ENCODE measurements at places on chromosomes 1 and 21.

GRCh38 chr1:100736746-100737145 lies 17.2 kb downstream of the VCAM1 start:
- no peak for DNase-seq

GRCh38 chr1:20726932-20727745 lies 5.4 kb downstream of the SH2D5 start:
- DNase-seq: no peak

GRCh38 chr1:156664767-156665411 lies 12.3 kb downstream of the NES start:
- DNase-seq: no peak

GRCh38 chr1:245589316-245589715 lies 434.5 kb downstream of the KIF26B start:
- no peak for DNase-seq

- DNase-seq: no peak
Measured at GRCh38 chr1:111565079-111565478, 54.5 kb upstream of the RAP1A start.

GRCh38 chr1:85898861-85899260 lies 190.6 kb upstream of the ZNHIT6 start:
- DNase-seq: no peak

All from stimulated activated CD4-positive, alpha-beta T cell treated with anti-CD3 and anti-CD28 coated beads, TNF-alpha, amount 100 ng/mL, for 4 hours (primary cell).